ENCODE measurements at places on chromosomes 12 and 14.

GRCh38 chr12:64716371-64716770 lies 42.8 kb downstream of the GNS start:
- DNase-seq: no peak

DNA sequence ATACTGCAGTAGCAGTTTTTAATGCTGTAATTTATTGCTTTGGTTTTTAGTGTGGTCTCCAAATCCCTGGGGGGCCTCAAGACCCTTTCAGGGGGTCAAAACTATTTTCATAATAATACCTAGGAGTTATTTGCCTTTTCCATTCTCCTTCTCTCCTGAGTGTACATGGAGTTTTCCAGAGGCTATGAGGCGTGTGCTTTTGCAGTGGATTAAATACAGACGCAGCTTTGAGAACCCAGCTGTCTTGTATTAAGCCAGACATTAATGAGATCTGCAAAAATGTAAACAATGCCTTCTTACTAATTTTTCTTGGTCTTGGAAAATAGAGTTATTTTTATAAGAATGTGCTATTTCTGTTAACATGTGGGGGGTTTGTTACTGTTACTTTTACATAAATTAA lies 68.6 kb downstream of the SLC25A47 start:
- DNase-seq: no peak

- DNase-seq: no peak
Observed at GRCh38 chr14:96649327-96649601, 147.1 kb downstream of the PAPOLA start.

DNA sequence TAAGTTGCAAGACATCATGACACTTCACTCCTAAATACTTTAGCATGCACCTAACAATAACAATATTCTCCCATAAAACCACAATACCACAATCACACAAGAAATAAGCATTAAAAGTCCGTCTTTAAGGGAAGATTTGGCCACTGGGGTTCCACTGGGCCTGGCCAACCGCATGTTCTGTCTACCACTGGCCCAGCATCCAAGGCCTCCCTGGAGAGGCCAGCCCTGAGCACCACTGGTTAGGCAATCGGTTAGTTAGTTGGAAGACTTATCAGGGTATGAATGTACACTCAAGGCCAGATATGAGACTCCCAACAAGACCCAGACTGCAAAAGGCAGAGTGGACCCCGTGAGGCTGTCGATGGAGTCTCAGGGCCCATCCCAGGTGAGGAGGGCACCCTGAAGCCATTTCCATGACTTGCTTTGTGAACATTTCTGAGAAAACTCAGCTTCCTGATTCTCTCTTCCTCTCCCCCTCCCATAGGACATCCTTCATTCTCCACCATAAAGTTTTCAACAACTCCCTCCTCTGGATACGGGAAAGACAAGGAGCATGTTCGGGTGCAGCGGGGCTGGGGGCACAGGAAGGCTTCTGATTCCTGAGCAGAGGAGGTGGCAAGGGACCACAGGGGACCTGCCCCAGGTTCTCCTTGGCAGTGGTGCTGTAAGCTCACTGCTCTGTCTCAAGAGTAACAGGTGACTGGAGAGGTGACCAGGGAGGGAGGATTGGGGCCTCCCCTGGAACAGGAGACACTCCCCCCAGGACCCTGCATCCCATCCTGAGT lies 5.9 kb downstream of the PXN start:
- DNase-seq: no peak

DNA sequence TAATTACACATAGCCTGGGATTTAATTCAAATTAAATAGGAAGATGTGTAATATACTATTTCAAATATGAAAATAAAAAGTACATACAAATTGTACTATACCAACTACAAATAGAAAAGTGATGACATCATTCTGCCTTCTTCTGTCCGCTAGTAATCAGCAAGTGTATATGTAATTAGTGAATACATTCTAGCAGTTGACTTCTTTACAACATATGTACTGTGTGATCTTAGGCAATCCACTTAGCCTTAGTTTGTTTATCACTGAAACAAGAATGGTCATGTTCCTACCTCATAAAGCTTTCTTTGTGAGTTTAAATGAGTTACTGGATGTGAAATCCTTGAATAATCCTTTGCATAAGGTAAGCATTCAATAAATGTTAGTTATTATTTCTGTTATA lies 7.8 kb upstream of the LUM start:
- no peak for DNase-seq

- DNase-seq: no peak
Observed at GRCh38 chr14:20848316-20848954, 42.8 kb upstream of the RNASE3 start.

DNA sequence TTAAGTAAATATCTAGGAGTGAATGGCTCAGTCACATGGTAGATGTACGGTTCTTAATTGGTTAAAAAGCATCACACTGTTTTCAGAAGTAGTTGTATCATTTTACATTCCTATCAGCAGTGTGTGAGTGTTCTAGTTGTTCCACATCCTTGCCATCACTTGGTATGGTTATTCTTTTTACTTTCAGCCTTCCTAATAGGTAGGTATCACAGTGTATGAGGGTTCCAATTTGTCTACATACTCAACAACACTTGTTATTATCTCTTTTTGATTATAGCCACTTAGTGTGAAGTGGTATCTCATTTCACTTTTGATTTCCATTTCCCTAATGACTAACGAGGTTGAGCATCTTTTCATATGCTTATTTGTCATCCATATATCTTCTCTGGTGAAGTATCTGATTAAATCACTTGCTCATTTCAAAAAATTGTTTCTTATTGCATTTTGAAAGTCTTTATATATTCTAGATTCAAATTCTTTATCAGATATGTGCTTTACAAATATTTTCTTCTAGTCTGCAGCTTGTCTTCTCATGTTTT lies 3.5 kb upstream of the SPRYD3 start:
- DNase-seq: no peak

- no peak for DNase-seq
Observed at GRCh38 chr12:32987512-32987911, 90.9 kb upstream of the PKP2 start.

DNA sequence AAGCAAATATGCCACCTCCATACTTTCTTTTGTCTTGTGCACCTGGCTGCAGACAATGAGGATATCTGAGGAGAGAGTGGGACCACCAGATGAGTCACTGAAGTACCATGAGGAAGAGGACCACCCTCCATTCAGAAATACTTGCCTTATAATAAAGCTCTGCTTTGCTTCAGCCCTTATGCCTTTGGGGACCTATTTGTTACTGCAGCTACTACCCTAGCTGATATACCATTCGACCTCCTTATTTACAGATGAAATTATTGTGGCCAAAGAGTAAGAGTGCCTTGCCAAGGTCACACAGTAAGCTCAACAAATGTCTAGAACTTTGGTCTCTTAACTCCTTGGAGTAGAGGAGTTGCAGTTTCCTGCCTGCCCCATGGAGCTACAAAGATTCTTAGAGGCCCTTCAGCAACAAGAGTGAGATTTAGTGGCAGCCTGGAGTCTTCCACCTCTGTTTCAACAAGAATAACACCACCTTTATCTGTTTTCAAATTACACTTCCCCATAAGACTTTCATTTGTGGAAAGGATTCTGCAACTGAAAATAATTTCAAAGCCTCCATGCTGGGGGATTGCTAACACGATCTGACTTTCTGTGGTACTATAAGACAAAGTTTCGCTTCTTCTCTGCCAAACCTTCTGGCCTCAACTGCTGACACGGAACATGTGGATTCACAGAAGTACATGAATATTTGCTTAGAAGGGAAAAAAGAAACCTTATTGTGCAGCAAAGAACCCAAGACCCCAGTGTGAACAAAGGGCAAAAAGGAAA lies 3.6 kb downstream of the CMKLR1 start:
- DNase-seq: no peak

GRCh38 chr14:69699748-69700303 lies 67.1 kb upstream of the SRSF5 start:
- no peak for DNase-seq

DNA sequence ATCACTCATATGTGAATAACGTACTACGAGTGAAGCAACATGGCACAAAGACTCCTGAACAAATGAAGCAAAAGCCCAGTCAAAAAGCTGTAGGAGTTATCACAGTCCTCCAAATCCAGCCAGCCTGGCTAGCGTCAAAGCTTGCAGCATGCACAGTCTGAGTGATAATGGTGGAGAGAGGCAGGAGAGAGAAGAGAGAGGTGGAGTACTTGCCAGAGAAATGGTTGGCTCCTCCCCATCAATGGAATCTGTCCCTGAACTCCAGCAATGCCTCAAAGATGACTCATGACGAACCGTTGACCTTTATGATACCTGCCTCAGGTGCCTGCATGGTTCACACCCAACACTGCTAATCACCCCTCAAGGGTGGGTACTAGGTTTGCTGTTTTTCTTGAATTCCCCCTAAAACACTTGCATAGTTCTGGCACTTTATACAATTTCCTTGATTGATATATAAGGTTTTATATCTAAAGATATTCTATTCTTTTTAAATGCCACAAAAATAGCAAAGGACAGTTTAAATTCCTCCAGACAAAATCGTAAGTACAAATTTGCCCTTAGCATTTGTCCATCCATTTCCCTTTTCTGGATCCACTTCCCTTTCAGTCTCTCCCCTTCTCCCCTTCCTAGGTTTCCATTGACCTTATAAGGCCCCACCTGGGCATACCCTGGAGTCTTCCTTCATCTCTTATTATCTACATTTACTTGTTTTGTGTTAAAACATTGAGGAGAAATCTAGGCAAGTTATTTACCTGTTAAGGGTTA lies 10.2 kb downstream of the ARHGDIB start:
- DNase-seq: no peak

Measured in GM04504 (cell line).